ENCODE measurements at places on chromosomes 16 and 17. TPM values are rescaled to one million over a fixed set of nuclear protein-coding genes. Genes with fewer than 3 reads are reported as not detected.

Gene NUTF2
- total RNA-seq = 156 TPM

Gene CIBAR2
- not detected for total RNA-seq

Gene CEP131
- 6.7 TPM for total RNA-seq

Gene NOG
- not detected for total RNA-seq

Gene CTRB1
- not detected for total RNA-seq

Gene APOBR
- 1.2 TPM for total RNA-seq

Gene MYH10
- 378 TPM for total RNA-seq

Gene TPSB2
- not detected for total RNA-seq

Gene TMEM11
- 25.7 TPM for total RNA-seq

Gene SLC16A11
- total RNA-seq = not detected

Gene LGALS9B
- total RNA-seq = not detected

Gene ST6GALNAC1
- 3.4 TPM for total RNA-seq
